Cerebellar nuclear complex (tissue), 1 donor: ENCODE measurements at places on chromosomes 12 and 14.

DNA sequence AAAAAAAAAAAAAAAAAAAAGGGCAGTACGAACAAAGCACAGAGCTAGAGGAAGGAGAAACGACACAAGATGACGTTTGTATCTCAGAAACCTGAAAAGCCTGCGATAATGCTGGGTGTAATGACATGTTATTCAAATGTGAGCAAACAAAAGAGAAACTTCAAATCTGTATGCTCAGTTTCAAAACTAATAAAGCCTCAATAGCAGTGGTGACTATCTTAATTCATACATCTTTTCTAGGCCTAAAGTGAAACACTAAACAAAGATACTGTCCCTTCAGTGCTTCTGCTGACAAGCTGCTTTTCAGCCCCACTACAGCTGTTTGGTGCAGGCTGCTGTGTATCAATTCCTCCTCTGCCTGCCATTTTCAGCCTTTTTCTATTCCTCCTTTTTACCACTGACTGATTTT lies 15.8 kb downstream of the ITPR2 start:
- DNase-seq: no peak

GRCh38 chr12:95693689-95694088 lies 96.9 kb downstream of the NTN4 start:
- no peak for DNase-seq

DNA sequence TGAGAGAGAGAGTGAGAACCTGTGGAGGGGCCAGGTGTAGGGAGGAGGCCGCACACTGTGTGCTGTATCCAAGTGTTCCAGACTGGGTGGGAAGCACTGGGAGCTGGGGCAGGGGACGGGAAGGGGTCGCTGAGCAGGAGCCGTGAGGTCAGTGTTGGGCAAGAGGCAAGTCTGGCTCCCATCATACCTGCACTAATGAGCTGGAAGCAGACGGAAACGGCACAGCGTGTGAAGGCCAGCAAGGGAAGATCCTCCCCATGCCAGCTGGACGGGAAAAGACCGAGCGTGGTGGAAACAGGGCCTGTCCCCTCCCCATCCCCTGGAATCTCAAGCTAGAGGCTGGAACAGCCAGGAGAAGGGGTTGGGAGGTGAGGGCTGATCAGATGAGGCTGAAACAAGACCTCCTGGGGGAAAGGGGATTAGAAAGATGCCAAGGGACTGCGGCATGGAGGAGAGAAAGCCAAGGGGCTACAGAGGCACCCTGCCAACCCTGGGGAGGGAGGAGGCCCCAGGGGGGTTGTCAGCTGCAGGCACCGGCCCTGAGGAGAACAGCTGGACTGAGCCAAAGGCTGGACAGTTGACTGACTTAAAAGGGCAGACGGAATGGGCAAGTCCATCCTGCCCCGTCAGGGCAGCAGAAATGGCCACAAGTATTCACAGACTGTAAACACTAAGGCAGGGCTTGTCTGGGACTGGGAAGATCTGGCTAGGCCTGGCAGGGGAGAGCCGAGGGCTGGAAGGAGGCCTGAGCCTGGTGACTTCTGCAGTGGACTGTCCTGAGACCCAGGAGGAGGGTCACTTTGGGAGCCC lies 19.0 kb upstream of the LTBP2 start:
- DNase-seq: no peak

DNA sequence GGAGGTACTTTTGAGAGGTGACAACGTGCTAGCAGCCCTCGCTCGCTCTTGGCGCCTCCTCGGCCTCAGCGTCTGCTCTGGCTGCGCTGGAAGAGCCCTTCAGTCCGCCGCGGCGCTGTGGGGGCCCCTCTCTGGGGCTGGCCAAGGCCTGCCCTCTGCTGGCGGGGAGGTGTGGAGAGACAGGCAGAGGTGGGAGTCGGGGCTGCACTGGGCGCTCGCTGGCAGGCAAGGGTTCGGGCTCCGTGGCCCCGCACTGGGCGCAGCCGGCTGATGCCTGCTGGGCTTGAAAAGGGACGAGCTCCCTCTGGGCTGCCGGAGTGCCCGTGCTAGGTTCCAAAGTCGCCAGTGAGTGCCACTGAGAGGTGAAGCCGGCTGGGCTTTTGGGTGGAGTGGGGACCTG lies 580.0 kb downstream of the DIO2 start:
- no peak for DNase-seq

GRCh38 chr14:60634153-60634552 lies 15.1 kb downstream of the SIX1 start:
- DNase-seq: no peak

GRCh38 chr14:55220230-55220629 lies 28.8 kb upstream of the DLGAP5 start:
- no peak for DNase-seq

GRCh38 chr12:21296751-21297406 lies 37.8 kb downstream of the SLCO1A2 start:
- DNase-seq: no peak

GRCh38 chr14:59831121-59831730 lies 39.4 kb downstream of the RTN1 start:
- no peak for DNase-seq

- no peak for DNase-seq
Measured at GRCh38 chr12:96314723-96315122, 85.5 kb downstream of the CDK17 start.

GRCh38 chr12:61107118-61107517 lies 1153.1 kb upstream of the USP15 start:
- DNase-seq: no peak

GRCh38 chr12:111027431-111027830 lies 107.1 kb upstream of the MYL2 start:
- DNase-seq: no peak

GRCh38 chr12:12704593-12705230 lies 8.7 kb upstream of the GPR19 start:
- peak; percentile 57 for DNase-seq

DNA sequence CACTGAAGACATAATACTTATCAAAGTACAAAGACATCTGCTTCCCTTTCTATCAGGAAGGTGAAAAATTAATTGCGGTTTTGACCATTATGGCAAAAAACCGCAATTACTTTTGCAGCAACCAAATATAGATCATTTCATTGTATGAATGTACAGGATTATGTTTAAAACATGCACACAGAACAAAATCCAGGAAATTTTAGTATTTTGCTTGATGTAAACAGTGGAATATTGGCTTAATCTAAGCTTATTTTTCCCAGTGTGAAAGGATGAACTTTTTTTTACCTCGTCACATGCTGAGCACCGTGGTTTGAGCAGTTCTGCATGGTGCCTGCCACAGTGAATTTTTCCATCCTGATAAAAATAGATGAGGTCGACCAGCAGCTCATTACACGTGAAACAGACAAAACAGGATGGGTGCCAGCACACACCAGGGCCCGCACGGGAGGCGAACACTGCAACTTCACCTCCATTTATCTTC lies 121.2 kb downstream of the PRICKLE1 start:
- DNase-seq: no peak

DNA sequence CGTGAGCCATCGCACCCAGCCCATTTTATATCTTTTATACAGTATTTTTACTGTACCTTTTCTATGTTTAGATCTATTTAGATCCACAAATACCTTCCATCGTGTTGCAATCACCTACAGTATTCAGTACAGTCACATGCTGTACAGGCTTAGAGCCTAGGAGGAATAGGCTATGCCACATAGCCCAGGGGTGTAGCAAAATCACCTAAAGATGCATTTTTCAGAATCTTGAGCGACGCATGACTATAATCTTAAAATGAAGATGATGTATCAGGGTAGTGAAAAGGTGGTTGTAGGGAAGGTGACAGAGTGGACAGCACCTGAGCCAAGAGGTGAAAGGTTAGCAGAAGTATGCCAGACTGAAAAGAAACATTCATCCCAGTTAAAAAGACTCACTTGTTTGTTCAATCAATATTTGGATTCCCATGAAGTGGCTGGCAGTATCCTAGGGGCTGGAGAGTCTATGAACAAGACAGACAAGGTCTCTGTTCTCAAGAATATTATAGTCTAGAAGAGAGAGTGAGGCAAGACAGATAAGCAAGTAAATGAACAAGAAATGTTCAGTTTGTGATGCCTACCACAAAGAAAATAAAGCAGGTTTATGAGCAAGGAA lies 3.6 kb downstream of the SPRING1 start:
- DNase-seq: no peak

DNA sequence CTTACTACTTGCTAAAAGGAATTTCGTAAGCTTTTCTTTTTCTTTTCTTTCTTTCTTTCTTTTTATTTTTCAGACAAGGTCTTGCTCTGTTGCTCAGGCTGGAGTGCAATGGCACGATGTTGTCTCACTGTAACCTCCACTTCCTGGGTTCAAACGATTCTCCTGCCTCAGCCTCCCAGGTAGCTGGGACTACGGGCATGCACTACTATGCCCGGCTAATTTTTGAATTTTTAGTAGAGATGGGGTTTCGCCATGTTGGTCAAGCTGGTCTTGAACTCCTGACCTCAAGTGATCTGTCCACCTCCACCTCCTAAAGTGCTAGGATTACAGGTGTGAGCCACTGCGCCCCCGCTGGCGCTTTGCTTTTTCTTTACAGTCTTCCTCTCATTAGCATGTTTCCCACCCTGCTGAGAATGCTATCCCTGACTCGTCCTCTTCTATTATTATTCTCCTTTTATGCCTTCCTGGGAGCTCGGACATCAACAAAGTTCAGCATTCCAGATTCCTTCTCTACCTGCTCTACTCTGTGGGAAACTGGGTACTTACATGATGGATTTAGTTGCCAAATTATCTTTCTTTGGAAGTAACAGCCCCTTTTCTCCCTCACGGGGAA lies 3.1 kb downstream of the MTHFD1 start:
- DNase-seq: no peak

GRCh38 chr12:2890001-2890387 lies 697 bp upstream of the TULP3 start:
- no peak for DNase-seq

DNA sequence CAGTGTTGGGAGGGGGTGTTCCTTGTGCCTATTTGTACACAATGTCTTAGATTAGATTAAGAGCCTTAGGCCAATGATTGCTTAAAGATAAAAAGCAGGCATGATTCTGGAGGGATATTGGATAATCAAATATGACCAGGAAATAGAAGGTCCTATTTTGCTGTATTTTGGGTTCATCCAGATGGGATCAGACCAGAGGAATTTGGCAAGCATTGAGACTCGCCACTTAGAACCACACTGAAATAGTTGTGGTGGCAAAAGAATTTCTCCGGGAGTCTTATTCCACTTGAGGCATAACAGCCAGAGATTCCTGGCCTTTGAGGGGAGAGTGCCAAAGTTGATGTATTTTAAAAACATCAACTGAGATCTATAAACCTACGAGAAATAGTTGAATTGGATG lies 327.2 kb downstream of the RAD51B start:
- DNase-seq: no peak

DNA sequence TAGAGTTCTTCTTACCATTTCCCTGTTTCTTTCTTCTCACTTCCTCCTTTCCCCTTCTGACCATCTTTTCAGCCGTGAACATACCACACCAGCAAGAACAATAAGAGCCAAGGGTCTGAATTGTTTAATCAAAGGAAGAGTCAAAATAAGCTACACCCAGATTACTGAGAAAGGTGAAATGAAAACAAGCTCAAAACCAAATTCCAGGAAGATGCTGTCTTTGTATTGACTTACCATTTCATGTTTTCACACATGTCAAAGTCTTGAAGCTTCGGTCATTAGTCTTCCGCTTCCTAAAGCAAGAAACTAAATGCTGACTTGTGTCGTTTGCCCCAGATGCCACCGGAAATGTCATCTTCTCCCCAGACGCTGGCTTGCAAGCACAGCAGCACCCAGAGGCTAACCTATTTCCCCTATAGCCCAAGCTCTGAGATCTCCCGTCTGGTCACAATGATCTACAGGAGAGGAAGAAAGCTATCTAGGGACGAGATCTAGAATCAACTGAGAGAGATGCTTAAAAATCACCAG lies 136.5 kb upstream of the AMIGO2 start:
- no peak for DNase-seq

- no peak for DNase-seq
Measured at GRCh38 chr12:66962290-66962689, 283.4 kb upstream of the GRIP1 start.

DNA sequence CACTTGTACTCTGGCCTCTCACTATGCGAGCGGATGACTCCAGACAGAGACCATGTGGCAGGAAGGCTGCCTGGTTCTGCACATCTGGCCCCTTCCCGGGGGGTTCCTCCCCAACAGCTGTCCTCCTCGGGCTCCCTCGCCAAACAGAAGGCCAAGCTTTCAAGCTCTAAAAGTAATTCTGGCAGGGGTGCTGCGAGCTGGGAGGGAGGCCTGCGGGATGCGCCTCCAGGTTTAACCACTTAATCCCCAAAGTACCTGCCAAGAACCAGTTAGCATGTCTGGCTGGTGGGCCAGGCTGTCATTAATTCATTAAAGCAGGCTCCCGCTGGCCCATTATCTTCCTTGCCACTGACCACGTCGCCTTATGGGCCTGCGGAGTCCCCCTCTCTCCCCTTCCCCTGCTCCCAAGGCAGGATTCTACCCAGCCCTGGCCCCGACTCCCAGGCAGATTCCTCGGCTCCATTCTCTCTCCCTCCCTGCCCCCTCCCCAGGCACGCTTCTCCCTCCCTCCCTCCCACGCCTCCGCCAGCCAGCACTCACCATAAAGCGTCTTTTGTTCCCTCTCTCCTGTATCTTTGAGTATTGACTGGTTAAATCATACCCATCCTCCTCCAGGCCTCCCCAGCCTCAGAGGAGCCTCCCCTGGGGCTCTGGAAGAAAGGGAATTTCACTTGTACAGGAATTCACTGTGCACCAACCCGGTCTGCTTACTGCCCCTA lies 4.9 kb downstream of the HRK start:
- DNase-seq: no peak

DNA sequence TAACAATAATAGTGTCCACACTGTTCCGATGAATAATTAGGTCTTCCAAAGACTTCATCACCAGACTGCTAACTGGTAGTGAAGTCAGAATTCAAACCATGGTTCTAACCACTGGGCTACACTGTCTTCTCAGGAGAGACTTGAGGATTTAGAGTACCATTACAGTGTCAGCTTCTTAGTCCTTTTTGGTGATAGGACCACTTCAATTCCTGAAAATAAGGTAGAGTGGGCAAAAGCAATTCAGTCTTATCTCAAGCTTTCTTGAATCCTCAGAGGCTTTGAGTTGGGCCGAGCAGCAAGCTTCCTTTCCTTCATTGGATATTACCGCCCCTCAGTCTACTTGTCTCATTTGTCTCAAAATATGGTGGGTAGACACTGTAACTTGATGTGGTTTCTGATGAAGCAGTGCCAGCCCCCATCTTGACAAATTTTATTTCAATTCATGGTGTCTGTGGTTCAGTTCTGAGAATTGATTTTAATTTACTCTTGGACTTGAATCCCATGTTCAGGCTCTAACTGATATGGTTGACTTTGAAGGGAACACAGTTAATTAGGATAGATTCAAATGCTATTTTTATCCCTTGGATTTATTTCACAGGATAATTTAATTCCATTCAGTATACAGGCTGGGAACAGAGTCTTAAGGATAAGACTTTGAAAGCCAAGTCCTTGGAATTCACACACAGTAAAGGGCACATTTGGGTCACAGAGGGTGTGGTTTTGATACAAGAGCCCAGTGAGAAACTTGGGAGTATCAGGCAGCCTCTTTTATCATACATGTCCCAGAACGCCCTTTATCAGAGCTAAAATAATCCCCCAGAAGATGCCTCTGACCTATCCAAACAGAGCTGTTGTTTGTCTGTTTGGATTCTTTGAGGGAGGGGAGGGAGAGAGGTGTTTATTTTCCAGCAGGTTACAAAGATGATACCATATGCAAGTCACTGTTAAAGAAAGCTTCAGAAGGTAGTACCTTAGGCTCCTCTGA lies 167.3 kb downstream of the PRKCH start:
- no peak for DNase-seq
